Retina (tissue), 1 donor: ENCODE measurements at places on chromosomes 6 and 20.

DNA sequence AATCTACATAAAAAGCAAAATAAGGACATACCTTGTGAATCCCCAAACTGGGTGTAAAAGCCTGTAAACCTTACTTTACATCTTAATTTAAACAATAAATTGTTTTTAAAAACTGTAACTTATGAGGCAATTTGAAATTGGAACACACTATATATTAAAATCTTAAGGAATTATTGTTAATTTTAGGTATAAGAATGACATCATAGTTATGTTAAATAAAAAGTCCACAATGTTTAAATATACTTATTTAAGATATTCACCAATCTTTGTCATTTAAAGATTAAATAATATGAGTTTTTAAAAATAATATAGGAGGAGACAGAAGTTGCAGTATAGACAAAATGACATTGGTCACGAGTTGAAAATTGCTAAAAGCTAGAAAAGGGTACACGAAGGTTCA lies 621.9 kb upstream of the POU3F2 start:
- no peak for DNase-seq

DNA sequence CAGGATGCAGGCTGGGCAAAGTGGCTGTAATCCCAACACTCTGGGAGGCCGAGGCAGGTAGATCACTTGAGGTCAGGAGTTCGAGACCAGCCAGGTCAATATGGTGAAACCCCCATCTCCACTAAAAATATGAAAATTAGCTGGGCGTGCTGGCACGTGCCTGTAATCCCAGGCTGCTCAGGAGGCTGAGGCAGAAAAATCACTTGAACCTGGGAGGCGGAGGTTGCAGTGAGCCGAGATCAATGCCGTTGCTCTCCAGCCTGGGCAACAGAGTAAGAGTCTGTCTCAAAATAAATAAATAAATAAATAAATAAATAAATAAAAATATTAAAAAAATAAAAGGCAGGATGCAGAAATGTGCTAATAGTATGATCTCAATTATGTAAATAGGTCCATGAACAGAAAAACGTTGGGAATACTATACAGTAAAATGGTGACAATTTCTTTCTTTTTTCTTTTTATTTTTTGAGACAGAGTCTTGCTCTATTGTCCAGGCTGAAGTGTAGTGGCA lies 8.4 kb upstream of the CBFA2T2 start:
- DNase-seq: no peak

GRCh38 chr20:7859356-7859802 lies 80.9 kb downstream of the HAO1 start:
- DNase-seq: peak; percentile 50

DNA sequence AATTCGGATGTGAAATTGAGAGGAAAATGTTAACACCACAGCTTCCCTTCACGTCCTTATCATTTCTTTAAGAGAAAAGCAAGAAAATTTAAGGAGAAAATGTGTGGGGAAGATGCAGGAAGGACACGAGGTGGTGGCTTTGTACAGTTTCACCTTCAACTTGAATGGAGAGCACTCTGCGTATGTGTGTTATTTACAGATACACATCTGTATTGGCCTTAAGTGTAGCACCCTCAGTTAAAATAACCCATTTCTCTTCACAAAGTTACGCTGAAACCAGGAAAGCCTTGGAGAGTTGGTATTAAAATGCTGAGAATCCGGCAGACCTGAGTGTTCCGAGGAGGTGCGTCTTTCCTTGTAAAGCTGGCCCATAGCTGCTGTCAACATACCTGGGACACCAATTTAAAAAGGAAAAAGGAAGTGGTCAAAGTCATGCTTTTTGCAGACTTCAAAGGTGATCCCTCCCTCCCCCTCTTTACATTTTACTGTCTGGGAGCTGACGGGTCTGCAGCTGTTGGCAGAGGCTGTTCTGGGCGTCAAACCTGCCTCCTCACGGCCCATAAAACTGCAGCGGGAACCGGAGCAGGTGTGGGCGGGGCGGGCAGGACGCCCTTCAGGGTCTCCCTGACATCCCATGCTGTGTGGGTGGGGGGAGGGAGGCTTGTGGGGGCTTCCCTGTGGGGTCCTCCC lies 61.3 kb upstream of the TBXT start:
- no peak for DNase-seq

GRCh38 chr6:149053848-149054558 lies 263.5 kb upstream of the TAB2 start:
- DNase-seq: no peak

DNA sequence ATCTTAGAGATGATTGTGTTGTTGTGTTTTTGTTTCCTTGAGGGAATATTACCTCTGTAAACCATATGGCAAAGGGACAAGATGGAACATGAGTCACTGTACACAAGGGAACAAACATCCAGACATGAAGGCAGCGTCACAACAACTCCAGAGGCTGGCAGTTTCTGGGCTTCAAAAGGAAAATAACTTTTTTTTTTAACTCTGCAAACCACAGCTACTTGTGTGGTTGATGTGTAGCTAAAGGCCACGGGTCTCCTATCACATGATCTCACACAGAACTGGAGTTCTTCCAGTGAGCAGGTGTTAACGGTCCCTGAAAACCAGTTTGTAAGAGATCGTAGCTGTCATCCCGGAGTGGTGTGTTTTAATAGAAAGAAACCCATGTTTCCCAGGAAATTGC lies 33.2 kb upstream of the HBS1L start:
- no peak for DNase-seq

GRCh38 chr6:56984361-56984760 lies 29.5 kb downstream of the BEND6 start:
- no peak for DNase-seq

DNA sequence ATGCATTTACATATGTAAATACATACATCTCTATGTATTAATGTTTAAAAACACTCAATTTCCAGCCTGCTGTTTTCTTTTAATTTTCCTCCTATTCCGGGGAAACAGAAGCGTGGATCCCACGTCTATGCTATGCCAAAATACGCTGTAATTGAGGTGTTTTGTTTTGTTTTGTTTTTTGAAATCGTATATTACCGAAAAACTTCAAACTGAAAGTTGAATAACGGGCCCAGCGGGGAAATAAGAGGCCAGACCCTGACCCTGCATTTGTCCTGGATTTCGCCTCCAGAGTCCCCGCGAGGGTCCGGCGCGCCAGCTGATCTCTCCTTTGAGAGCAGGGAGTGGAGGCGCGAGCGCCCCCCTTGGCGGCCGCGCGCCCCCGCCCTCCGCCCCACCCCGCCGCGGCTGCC lies 355 bp upstream of the BMP2 start:
- peak; percentile 54 for DNase-seq

DNA sequence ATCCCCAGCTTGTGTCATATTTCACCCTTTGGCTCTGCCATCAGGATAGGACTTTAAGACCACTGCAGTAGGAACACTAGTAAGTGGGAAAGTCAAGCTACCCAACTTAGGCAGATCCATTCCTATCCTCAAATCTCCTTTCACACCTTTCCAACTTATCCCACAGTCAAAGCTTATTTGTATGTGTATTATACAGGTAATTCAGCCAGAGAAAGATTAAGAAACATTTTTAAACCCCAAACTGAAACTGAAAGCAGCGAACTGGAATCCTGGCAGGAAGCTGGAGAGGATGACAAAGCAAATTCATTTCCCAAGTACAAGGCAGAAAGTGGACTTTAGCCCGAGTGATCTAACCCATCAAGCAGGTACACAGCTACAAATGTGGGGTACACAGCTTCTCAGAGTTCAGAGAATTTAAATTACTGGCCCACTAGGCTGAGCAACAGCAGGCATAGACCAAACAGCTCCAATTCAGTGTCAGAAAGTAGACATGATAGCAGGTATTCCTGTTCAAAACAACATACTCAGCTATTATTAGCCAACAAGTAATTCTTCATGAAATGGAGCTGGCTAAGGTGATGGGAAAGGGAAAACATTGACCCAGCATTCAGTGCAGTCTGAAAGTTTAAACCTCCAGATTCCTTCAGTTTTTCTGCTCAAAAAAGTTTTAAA lies 39.1 kb downstream of the ILRUN start:
- DNase-seq: peak; percentile 2

DNA sequence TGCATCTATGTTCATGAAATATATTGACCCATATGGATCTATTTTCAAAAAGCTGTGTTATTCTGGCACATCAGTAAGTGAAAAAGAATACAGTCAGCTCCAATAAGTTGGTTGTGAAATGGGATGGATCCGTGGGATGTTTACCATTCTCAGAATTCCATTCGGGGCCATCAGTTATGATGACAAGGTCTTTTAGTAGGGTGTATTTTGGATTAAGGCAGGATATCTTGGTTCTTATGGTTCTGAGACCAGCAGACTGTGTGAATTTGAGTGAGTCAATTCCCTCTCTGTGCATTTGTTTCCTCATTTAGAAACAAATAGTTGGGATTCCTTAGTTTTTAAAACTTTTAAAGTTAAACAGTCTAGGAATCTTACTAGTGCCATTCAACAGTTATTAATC lies 287.4 kb downstream of the CD109 start:
- DNase-seq: no peak

- no peak for DNase-seq
These were observed 35.3 kb downstream of the ELOVL2 start for GRCh38 chr6:11008821-11009220.

- peak; percentile 47 for DNase-seq
These were observed 312.5 kb downstream of the EYA4 start for GRCh38 chr6:133553652-133554051.

DNA sequence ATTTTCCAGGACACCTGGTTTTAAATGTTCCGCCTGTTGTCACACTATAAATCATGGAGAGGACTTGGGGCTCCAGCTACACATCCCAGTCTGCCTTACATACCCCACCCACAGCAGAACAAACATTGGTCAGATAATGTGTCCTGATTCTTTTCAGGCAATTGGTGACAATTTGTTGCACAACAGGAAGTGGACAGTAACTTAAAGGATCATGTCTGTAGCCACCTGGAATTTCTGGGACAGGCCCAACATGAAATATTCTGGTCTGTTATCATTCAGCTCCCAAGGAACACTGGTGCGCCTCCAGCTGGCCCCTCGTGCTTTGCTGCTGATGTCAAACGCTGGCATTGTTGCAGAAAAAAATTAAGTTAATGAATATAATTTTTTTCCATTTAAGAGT lies 117.2 kb downstream of the SOBP start:
- DNase-seq: no peak

DNA sequence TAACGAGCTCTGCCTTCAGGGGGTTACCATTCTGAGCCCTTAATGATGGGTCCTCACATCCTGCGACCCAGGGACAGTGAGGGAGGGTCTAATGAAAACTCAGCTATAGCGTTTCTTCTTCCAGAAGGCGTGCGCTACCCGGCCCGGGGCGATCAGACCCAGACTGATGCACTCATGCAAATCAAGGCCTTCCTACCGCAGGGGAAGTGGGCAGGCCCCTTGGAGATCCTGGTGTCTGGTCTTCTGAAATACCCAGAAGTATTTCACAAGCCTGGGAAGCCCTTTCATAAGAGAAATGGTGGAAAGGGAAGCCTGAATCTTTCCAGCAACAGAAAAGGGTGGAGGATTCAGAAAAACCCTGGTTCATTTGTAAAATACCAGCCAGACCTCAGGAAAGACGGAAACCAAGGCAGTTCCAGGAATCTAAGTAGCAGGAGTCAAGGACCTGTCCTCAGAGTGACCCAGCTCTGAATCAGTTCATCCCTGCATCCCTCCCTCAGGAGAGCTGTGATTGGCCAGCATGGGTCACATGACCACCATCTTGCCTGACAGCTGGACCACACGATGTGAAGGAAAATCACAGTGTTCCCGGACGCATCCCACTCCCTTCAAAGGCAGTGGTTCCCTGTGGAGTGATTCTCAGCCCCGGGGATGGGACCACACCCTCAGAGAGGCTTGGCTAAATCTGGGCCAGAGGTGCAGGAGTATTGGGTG lies 12.7 kb downstream of the BFSP1 start:
- DNase-seq: no peak

GRCh38 chr20:57680131-57680716 lies 29.6 kb downstream of the PMEPA1 start:
- DNase-seq: peak; percentile 62

DNA sequence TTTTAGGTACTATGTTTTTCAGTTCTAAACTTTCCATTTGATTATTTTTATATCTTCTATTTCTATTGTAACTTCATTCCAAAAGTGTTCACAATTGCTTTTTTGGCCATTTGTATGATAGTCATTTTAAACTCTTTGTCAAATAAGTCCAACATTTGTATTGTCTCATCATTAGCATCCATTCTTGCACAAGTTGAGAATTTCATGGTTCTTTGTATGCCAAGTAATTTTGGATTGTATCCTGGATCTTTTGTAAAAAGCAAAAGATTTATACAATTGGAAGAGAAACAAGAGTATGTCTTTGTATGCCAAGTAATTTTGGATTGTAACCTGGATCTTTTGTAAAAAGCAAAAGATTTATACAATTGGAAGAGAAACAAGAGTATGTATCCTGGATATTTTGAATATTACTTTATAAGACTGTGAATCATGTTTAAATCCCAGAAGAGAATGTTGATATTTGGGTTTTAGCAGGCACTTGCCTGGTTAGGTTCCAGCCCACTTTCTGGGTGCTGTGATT lies 36.9 kb upstream of the NT5E start:
- DNase-seq: no peak

- DNase-seq: no peak
These were observed 54.5 kb downstream of the IPCEF1 start for GRCh38 chr6:154301839-154302752.

- DNase-seq: no peak
These were observed 23.8 kb downstream of the FKBP5 start for GRCh38 chr6:35664945-35665344.

- no peak for DNase-seq
These were observed 234.2 kb upstream of the ECI2 start for GRCh38 chr6:4369616-4370015.

DNA sequence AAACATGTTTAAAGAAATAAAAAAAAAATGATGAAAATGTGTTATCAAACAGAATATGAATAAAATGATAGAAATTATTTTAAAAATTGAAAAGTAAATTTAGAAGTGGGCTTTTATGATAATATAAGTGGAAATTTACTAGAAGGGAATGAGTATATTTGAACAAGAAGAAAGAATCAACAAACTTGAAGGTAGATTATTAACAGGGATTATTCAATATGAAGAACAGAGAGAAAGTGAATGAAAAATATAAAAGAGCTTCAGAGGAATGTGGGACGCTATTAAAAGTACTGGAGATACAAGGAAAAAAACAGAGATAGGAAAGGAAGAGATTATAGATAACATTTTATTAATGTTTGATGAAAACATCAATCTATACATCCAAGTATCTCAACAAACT lies 1014.4 kb upstream of the CITED2 start:
- DNase-seq: no peak

DNA sequence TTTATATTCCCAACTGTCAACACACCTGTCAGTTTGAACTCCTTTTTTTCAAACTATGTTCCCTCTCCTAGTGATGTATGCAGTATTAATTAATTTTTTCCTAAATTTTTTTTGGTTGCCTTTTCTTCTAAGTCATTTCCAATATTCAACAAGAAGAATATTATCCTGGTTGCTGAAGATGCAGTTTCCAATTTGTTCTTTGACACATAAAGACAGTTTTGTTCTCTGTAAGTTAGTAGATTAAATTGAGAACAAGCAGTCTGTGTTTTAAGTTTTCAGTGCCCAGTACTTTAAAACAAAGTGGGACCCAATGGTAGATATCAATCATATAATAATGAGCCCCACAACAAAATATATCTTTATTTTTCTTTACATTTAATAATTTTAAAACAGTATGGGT lies 47.3 kb downstream of the GJA1 start:
- no peak for DNase-seq

- peak; percentile 88 for DNase-seq
These were observed 168.0 kb downstream of the HDGFL1 start for GRCh38 chr6:22737331-22737730.

- DNase-seq: no peak
These were observed 14.7 kb downstream of the FKBP1A start for GRCh38 chr20:1377984-1378734.
